ENCODE measurements at places on chromosomes 3 and 15.
A peak's percentile ranks its signal among the peaks of the same experiment; 100 is the strongest.

GRCh38 chr3:10417847-10418246 lies 87.5 kb downstream of the ATP2B2 start:
- DNase-seq: no peak

DNA sequence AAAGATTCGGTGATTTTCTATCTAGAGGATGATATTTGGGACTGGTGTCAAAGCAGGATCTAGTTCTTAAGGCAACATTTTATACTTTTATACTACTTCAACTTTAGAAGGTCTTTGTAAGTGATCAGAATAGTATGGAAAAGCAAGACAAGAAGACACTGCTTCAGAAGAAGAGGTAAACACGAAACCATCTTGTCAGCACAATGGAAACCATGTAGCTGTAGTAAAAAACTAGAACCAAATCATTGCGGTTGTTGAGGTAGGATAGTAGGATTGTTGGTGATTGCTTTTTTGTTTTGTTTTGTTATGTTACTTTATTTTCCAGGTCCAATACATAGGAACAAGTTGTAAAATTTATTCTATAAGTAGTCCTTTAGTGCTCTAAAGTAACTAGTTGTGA lies 40.0 kb downstream of the SEMA6D start:
- DNase-seq: no peak

- no peak for DNase-seq
Observed at GRCh38 chr3:113668015-113668414, 28.4 kb downstream of the USF3 start.

- no peak for DNase-seq
Observed at GRCh38 chr15:77020348-77021087, 25.6 kb downstream of the PSTPIP1 start.

- no peak for DNase-seq
Observed at GRCh38 chr3:62892951-62893350, 17.7 kb upstream of the CADPS start.

GRCh38 chr15:82298520-82298919 lies 35.9 kb downstream of the SAXO2 start:
- peak; percentile 71 for DNase-seq

GRCh38 chr3:34219556-34219955 lies 421.1 kb downstream of the PDCD6IP start:
- no peak for DNase-seq

GRCh38 chr3:183921096-183921495 lies 36.4 kb upstream of the PARL start:
- DNase-seq: no peak

GRCh38 chr3:115663414-115663813 lies 40.1 kb downstream of the GAP43 start:
- DNase-seq: no peak

- no peak for DNase-seq
Observed at GRCh38 chr3:195754141-195754540, 33.4 kb downstream of the MUC20 start.

DNA sequence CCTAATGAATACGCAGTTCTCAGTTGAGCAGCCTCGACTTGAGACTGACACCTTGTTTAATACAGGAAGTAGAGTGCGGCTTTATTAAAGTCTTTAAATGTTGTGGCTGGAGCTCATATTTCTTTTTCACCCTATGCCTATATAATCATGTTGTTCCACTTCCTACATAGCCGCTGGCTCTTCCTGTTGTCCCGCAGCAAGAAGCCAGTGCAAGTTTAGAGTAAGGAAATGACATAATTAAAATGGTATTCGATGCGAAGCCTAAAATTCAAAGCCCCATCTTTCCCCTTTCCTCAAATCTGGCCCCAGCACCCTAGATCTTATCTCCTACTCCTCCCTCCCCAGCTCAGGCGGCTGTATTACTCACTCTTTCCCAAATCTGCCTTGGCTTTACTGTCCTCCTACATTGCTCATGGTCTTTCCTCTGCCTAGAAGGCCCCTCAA lies 7.5 kb upstream of the PHLDB2 start:
- DNase-seq: no peak

- DNase-seq: no peak
Observed at GRCh38 chr15:96889734-96890480, 559.4 kb downstream of the NR2F2 start.

DNA sequence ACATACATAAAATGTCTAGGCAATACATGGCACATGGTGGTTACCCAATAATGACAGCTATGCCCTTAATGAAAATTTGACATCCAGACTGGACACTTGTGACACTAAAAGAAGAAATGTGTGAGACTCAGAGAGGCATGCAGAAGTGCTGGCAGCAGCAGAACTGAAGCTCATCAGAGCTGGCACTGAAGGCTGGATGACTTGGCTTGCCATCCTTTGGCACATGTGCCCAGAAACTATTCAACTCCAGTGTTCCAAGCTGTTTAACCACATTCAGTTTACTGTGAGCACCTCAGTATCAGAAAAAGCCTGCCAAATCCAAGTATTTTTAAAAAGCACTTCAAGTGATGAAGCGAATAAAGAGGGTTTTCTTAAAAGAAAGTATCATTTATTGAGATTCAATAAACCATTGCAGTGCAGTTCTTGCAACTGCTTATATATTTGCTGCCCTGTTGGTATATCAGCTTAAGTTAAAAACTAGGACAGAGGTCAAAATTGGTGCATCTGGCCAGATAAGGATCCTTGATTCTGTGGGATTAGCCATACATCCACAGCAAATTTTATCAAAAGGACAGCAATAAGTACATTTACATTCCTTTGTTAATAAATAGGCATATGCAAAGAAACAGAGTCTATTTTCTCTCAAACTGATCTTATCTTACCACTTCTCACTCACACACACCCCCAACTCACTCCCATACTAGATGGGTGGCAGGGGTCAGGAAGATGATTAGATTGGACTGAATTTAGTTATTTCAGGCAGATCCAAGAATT lies 15.8 kb downstream of the IGSF11 start:
- DNase-seq: no peak

DNA sequence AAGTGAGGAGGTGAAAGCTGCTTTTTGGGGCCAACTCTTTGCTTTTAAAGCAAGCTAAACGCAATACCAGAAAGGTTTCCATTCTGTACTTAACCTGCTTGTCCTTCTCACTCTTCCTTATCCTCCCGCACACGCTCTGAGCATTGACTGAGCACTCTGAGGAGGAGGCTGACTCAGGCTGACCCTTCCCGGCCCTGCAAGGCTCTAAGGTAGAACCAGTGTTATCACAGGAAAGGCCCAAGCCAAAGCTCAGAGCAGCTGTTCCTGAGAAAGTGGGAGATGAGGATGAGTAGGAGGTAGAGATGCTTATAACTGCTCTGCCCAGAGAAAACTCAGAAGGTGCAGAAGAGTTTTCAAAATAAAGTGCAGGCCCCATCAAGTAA lies 2.3 kb downstream of the B3GNT5 start:
- no peak for DNase-seq

GRCh38 chr15:89669309-89669865 lies 9.8 kb downstream of the PLIN1 start:
- no peak for DNase-seq

Data from activated CD8-positive, alpha-beta memory T cell treated with anti-CD3 and anti-CD28 coated beads, Interleukin-2, amount 50 U/mL, for 48 hours (primary cell).